ENCODE measurements at places on chromosomes 6 and 20. TPM values are rescaled to one million over a fixed set of nuclear protein-coding genes. Genes with fewer than 3 reads are reported as not detected.

TMEM217 gene
- total RNA-seq = 2.1 TPM

FERMT1 gene
- 2.4 TPM for total RNA-seq

PRDM1 gene
- total RNA-seq = 10.8 TPM

DNA sequence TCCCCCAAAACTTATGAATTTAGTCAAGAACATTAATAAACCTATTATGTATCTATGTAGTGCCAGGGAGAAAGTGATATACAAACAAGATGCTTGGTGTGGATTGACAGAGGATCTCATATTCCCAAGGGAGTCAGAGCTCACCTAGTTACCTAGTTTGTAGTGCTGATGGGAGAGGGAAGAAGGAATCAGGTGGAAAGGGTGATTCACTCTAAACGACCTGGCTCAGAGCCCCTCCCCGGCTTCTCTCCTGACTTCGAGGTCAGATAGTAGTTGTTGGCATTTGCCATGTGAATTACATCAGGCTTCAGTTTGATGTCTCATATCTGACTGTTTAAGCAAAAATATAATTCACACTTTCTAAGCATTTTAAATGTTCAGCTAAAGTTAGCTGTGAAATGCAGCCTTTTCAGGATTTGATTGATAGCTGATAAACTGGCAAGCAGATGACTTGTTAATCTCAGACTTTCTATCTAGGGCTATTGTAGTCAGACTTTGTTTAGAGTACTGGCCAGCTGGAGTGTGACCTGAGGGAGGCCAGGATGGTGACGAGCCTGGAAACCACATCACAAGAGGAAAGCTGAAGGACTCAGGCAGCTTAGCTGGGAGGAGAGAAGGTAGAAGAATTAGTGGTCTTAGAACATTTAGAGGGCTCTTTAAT is 123.7 kb downstream of the AKAP7 start:
- no peak overlapping the region for H3K4me3 ChIP-seq
- no peaks in the 10 kb centered on the region for H3K4me1 ChIP-seq
- H3K36me3 ChIP-seq = no peaks in the 10 kb centered on the region
- no peaks in the 10 kb centered on the region for H3K27me3 ChIP-seq
- no peak for DNase-seq
- H3K27ac ChIP-seq = no peak overlapping the region

DNA sequence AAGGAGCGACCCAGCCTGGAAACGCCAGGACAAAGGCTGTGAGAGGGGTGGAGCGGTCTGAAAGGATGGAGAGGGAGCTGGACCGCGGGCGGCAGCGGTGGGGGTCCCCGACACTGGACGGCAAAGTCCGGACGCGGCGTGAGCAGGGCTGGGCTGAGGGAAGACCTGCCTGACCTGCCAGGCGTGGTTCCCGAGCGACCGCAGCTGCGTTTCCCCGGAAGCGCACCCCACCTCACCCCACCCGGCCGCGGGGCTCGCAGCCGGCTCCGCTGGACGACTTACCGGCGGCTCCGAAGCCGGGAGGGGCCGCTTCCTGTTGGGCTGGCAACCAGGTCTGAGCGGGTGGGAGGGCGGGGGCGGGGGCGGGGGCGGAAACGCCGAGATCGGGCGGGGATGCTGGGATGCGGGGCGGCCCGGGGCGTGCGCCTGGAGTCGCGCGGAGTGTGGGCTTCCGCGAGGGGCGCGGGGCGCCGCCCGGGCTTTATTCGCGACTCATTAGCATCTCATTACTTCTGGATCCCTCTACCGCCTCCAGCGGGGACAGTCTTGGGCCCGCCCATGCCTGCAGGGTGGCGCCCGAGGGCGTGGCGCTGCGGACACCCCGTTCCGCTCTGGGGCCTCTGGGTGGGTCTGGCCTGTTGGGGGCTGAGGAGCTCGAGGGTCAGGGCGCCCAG is at the start of gene MICAL1:
Gene MICAL1 (minus strand): TSS at position 336 of the 674 bp plus-strand sequence. CDS start 1,576 bp downstream, outside the sequence.
- H3K4me1 ChIP-seq = peaks cover 16% of the 10 kb centered on the region
- H3K4me3 ChIP-seq = peak within 1 kb of the TSS; percentile 73
- DNase-seq = peak; percentile 77

DNA sequence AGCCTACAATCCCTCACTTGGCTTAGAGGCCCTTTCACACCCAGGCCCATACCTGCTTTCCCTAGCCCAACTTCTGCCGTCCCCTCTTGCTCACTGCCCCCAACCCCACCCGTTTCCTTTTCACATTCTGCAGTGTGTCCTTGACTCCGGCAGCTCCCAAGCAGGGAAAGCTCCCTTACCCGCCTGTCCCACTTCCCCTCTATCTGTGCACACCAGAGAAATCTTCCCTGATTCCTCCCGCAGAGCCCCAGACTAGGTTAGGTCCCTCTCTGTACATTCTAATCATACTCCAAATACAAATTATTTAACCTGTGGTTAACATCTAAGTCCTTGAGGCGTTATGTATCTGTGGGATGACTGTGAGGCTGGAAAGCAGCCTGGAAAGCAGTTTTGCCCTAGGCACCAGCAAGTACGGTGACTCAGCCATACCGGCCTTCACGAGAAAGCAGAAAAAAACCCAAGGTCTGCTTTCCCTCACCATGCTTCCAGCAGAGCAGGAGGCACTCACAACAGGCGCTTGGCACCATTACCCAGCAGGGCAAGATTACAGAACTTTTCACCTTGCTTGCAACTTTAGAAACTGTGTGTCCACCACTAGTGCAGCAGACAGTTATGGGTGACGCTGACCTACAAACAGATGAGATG is 22.3 kb downstream of the ELOVL5 start:
- peaks cover 27% of the 10 kb centered on the region for H3K4me1 ChIP-seq
- H3K4me3 ChIP-seq = no peak overlapping the region
- no peaks in the 10 kb centered on the region for H3K36me3 ChIP-seq
- peak overlapping the region; percentile 71 for H3K27ac ChIP-seq
- no peaks in the 10 kb centered on the region for H3K27me3 ChIP-seq

DNA sequence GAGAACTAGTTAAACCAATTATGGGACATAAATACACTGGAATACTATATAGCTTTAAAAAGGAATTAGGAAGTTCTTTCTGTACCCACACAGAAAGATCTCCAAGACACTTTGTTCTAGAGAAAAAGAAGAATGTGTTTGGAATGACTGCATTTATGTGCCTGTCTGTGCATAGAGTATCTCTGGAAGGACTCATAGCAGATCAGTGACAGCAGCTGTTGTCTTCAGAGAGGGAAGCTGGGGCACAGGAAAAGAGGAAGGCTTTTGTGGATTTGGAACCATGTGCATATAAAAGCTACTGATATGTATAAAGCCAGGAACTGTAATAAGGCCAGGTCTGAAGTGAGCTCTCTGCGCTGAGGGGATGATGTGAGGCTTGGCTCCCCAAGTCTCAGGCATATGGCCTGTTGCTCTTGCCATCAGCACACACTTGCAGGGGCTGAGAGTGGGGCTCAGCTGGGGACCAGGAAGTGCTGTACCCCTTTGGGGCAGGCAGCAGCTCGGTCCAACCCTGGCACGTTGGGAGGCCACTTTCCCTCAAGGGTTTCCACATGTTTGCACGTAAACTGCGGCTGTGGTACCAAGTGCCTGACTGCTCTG is 31.8 kb upstream of the CCDC167 start:
- no peak overlapping the region for H3K4me3 ChIP-seq
- peaks cover 9% of the 10 kb centered on the region for H3K4me1 ChIP-seq
- H3K36me3 ChIP-seq = no peaks in the 10 kb centered on the region
- no peak for DNase-seq
- H3K27ac ChIP-seq = no peak overlapping the region
- peaks cover 62% of the 10 kb centered on the region for H3K27me3 ChIP-seq

DNA sequence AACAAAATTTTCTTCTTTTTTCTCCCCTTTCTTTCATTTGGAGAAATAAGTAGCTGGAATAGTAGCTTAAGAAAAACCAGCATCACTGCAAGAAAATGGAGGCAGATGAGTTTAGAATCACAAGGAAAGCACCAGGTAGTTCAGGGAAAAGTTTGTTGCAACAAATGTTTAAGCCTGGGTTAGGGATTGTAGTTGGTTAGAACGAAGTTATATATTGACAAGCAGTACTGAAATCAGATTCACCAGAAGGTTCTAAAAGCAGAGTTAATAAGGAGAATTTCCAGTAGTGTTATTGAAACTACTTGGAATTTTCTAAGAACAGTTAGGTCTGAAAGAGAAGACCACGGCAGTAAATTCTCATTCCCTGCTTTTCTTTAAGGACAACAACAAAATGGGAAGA is 70.2 kb downstream of the BMP2 start:
- H3K27ac ChIP-seq = no peak overlapping the region
- DNase-seq = no peak
- no peaks in the 10 kb centered on the region for H3K36me3 ChIP-seq
- no peaks in the 10 kb centered on the region for H3K27me3 ChIP-seq
- H3K4me3 ChIP-seq = no peak overlapping the region

GRCh38 chr6:120918137-120918536 is 416.1 kb downstream of the TBC1D32 start:
- no peaks in the 10 kb centered on the region for H3K36me3 ChIP-seq
- no peak overlapping the region for H3K27ac ChIP-seq
- H3K4me3 ChIP-seq = no peak overlapping the region

DNA sequence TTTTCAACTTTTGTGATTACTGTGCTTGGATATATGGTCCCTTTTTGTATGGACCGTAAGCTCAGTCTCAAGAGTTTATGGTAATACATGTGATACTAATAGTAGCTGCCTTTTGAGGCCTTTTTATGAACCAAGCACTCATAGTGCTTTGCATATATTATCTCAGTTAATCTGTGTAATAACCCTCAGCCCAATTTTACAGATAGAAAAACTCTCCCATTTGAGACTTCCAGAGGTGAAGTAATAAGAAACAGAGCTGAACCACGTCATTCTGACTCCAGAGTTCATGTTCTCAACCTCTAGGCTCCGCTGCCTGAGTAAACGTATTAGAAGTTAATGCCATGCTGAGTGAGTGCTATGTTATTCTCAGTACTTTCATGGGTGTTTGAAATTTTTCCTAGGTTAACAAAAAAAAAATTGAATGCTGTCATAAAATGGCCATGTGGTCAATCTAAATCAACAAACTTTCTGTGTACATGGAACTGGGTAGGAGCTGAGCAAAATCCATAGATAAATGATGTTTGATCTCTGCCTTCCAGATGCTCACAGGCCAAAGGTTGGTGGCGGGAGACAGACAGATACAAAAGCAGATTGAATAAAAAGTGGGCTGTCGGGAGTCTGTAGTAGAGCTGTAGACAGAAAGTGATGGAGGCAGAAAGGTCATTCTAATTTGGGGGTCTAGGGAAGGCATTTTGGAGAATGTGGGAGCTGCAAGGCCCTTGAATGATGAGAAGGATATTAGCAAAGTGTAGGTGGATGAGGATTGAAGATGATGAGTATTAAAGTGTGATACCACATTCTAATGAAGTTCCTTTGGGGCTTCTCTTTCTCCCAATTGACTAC is 22.6 kb upstream of the ELOVL2 start:
- no peaks in the 10 kb centered on the region for H3K4me1 ChIP-seq
- no peaks in the 10 kb centered on the region for H3K27me3 ChIP-seq
- H3K36me3 ChIP-seq = no peaks in the 10 kb centered on the region
- no peak overlapping the region for H3K27ac ChIP-seq
- DNase-seq = no peak

- no peak overlapping the region for H3K27ac ChIP-seq
- no peaks in the 10 kb centered on the region for H3K4me1 ChIP-seq
- no peak overlapping the region for H3K4me3 ChIP-seq
- DNase-seq = peak; percentile 3
- no peaks in the 10 kb centered on the region for H3K27me3 ChIP-seq
- H3K36me3 ChIP-seq = peaks cover 43% of the 10 kb centered on the region
Measured at GRCh38 chr20:1357921-1358671, 29.2 kb upstream of the SDCBP2 start.

DNA sequence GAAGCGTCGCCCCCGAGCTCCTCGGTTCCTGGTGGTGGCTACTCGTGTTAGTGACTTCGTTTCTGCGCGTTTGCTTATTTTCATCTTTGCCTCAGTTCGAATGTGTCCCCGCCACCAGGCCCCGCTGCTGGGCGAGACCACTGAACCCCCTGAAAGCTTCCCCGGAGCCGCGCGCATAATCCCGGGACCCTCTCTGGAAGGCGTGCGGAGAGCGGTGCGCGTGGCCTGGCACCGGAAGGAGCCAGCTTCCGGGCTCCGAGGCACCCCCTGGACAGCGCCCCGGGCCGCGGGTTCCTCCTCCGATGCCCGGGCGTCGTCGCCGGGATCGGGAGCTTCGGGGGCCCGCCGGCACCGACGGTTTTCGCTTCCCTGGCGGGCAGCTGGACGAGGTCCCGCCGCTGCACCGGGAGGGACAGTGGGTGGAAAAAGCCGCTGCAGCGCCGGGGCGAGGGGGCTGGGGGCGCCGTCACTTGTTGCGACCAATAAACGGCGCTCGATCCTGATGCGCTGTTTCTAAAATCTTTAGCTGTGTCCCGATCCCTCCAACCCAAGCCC is 643 bp upstream of the SLC35D3 start:
- H3K4me3 ChIP-seq = peak overlapping the region; percentile 59
- DNase-seq = peak; percentile 63
- peaks cover 32% of the 10 kb centered on the region for H3K27me3 ChIP-seq
- H3K27ac ChIP-seq = no peak overlapping the region
- peaks cover 28% of the 10 kb centered on the region for H3K4me1 ChIP-seq

DNA sequence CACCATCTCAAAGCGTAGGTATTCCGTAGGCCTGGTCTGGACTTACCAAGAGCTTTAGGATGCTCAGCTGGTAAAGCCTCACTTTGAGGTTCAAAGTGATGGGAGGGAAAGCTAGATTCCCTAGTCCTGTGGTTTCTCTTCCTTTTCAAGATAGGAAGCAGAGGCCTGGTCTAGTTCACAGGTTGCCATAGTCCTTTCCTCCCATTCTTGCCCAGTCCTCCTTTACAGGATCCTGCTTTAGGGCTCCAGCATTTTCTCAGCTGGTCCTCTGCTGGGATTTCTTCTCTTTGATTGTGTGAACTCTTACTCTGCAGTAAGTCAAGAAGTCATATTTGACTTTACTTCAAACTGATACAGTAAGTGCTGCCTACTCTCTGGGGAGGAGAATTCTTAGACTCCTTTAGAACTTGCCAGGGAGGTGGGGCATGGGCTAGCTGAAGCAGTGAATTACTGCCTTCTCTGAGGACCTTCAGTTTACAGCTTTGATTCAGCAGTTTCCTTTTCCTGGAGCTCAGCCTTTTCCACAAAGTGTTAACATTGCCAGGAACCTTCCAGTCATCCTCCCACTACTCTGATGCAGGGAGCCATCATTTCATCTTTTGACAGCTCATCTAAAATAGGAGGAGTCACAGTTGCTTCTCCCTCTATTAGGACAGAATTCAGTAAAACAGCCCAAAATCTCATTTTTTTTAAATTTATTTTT is 42.8 kb upstream of the PLCG1 start:
- no peaks in the 10 kb centered on the region for H3K4me1 ChIP-seq
- DNase-seq = no peak
- H3K27me3 ChIP-seq = no peaks in the 10 kb centered on the region
- peaks cover 82% of the 10 kb centered on the region for H3K36me3 ChIP-seq

GRCh38 chr6:79947191-79948186 is at the start of gene ELOVL4:
TSS of gene ELOVL4 (minus strand) at chr6:79947553. CDS start at chr6:79947279, 274 bp downstream.
- no peaks in the 10 kb centered on the region for H3K36me3 ChIP-seq
- peaks cover 12% of the 10 kb centered on the region for H3K27me3 ChIP-seq
- peak; percentile 74 for DNase-seq

Measured in heart left ventricle (tissue), 16 donors.